ENCODE measurements at places on chromosomes 7 and 10.

DNA sequence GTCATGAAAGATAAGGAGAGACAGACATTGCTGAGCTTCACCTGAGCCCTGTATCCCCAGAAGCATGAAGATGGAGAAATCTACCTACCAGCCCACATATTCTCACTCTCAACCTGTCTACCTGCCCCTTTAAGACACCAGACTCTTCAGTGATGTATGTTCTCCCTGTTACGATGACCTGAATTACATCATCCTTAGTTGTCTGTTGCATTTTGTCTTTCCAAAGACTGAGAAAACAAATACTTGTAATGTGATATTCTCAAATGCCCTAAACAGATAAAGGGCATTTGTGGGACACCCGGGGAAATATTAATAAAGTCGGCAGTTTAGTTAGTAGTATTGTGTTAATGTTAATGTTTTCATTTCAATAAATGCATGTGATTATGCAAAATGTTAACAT lies 305.8 kb upstream of the IGFBP3 start:
- no peak for DNase-seq

- no peak for DNase-seq
Measured at GRCh38 chr10:3095373-3096139, 28.2 kb downstream of the PFKP start.

DNA sequence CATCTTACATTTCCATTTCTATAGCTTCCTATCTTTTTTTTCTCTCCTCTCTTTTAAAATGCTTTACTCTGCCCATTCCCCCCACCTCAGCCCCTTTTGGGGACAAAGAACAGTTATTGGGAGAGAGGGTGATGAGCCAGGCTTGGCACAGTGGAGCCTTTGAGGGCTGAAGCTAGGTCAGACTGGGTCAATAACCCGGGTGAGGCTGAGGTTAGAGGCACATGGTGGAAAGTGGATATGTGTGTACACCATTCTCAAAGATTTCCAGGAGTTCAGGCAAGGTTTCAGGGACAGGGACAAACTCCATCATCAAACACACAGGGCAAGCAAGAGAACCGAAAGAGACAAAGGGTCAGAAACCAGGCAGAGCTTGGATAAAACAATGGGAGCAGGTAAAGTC lies 11.5 kb downstream of the ABCB4 start:
- no peak for DNase-seq

DNA sequence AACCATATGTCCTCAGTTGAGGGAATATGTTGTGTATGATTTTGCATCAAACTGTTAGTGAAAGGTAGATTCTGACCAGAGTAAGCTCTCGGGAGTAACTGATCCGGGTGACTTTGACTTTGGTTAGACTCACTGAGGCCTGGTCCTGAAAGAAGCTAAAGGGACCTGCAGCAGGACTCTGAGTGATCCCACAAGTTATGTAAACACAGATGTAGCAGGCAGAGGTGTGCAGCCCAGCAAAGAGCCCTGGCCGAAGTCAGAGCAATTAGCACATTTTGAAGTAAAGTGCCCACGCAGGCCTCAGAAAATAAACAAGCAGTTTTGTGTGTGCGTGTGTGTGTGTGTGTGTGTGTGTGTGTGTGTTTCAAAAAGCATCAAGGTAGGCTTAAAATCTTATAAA lies 245.6 kb upstream of the FERD3L start:
- no peak for DNase-seq

- DNase-seq: no peak
Measured at GRCh38 chr10:101762736-101763135, 13.2 kb downstream of the FGF8 start.

DNA sequence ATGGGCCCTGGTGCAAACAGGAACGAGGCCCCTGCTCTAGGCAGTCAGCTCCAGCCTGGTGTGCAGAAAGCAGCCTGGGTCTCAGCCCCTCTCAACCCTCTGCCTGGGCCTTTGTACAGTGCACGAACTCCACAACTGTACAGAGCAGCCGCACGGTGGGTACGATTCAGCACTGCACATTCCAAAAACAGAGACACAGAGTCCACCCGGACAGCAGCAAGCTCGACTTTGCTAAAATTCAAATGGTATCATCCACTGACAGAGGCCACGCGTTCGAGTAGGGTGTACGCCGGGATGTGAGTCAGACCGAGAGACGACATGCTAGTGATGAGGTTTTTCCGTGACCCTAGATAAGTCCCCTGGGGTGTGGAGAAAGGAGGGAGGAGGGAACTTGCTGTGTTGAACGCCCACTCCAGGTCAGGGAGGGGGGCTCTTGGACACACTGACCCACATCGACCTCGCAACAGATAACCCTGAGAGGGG lies 65.6 kb upstream of the PDGFA start:
- no peak for DNase-seq

GRCh38 chr7:80134536-80135308 lies at the start of gene GNAI1:
TSS of gene GNAI1 (plus strand) at chr7:80134831. CDS start at chr7:80135161, 330 bp downstream.
- DNase-seq: peak; percentile 88

- DNase-seq: peak; percentile 79
Measured at GRCh38 chr7:155206318-155207020, 91.2 kb upstream of the INSIG1 start.

- no peak for DNase-seq
Measured at GRCh38 chr7:42432644-42433043, 195.6 kb upstream of the GLI3 start.

All from right hindlimb (tissue), 1 donor.